Stimulated activated CD8-positive, alpha-beta memory T cell treated with anti-CD3 and anti-CD28 coated beads, Interleukin-7, amount 100 ng/mL, for 48 hours (primary cell): ENCODE measurements at places on chromosomes 2 and 18.

GRCh38 chr2:64738026-64738425, 84.3 kb upstream of the SERTAD2 start:
- no peak for DNase-seq

DNA sequence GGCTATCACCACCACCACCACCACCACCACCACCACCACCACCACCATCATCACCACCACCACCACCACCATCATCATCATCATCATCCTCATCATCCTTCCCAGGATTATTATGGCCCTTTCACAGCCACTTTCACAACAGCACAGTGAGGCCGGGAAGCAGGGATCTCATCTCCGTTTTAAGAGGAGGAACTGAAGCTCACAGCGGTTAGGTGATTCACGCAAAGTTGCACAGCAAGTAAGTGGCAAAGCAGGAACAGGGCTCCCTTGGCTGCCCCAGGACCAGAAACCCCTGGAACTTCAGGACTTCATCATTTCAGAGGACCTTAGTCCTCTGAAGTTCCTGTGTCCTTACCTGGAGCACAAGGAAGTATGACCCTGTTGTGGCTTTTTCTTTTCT, 26.8 kb downstream of the MRPL35 start:
- no peak for DNase-seq

DNA sequence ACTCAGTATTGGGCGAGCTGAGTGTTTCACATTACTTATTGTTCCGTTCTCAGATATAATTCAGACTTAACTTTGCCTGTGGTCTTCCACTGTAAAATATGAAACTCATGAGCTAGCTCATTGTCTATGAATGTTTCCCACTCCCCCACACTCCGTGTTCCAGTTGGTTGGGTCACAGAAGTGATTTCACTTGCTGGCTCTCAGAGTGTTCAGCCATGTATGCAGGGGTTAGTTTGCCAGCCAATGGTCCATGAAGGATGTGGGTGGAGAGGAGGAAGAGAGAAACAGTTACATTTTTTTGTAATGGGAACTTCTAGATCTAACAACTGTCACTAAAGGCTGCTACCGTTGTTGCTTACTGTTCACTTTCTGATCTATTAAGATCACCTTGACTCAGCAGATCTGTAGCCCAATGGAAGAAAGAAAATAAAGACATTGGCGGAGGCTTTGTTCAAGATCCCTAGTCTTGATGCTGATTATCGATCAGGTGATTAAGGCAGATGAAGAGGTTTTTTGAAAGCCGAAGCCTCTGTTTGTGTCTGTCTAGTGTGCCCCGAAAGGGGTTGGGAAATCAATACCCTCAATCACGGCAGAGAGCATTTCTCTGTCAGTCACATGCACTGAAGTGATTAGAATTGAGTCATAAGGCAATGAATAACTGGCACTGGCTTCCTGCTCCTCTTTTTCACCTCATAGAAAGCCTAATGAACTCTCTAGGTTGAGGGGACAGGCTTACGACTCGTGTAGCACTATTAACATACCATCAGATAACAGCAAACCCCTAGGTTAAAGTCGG, 279.7 kb upstream of the FIGN start:
- no peak for DNase-seq

- DNase-seq: peak; percentile 34
Measured at GRCh38 chr2:120680136-120680761, 55.4 kb upstream of the GLI2 start.

- DNase-seq: no peak
Measured at GRCh38 chr2:96099861-96100798, 16.2 kb downstream of the ADRA2B start.

GRCh38 chr2:116975608-116976007, 838.9 kb upstream of the DDX18 start:
- no peak for DNase-seq

- no peak for DNase-seq
Measured at GRCh38 chr18:72866442-72866900, 1.3 kb downstream of the NETO1 start.

DNA sequence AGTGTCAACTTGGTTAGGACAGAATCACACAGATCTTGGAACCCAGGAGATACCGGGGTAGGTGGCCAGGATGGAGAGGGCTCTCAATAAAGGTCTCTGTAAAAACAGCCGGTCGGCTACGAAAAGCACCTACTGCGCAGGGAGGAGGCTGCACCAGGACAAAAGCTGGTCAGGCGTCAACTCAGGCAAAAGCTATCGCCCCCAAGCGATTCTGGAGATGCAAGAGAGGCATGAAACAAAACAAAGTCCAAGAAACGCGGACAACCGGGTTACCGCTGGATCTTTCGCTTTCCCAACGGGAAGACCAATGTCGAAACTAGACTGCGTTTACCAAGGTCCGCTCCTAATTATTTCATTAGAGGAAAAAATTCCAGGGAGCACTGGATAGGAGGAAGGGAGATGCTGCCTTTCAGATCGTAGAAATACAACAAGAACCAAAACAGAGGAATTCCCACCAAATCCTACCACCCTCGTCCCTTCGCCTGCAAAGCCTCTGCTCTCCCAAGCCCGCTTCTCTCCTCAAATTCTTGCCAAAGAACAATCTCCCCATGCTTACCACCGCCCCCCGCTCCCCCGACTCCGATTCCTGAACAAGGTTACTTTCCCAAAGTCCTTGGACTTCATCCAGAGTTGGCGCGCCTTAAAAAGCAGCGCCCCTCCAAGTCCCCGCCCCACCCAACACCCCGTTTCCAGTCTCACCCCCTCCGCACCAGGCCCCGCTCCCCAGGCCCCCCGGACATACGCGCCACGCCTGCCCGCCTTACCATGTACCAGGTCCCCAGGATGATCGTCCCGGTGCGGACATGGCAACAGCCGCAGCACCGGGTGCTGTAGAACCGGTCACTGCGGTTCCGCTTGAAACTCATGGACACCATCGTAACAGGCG, 539 bp downstream of the LAPTM4A start:
- peak; percentile 18 for DNase-seq

- no peak for DNase-seq
Measured at GRCh38 chr2:234273887-234274584, 222.8 kb downstream of the ARL4C start.

- DNase-seq: no peak
Measured at GRCh38 chr2:69305712-69306392, 81.2 kb downstream of the GFPT1 start.

DNA sequence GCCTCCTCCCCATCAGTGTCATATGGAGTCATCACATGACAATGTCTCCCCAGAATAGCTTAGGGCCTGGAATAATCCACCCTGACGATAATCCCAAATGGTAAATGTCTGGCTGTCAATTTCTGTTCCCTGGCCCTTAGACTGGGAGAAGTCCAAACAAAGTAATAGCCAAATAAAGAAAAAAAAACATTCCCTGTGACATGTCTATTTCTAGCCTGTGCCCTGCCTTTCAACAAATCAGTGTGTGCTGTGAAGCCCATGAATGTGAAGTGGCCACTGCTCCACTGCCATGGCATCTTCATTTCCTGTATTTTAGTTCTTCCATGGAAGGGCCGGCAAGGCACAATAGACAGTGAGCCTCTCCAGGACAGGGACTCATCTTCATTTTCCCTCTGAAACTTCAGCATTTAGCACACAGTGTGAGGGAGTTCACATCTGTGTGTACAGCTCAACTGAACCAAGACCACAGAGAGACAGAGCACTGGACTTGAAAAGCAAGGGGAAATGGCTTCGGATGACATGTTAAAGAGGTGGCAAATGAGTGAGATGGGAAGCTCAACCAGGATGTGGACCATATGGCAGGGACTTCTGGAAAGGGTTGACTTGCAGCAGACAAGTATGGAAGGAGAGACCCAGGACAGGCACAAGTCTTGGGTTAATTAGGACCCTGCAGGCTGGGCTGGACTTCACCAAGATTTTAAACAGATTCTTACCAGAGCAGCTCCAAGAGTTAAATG, 140.0 kb downstream of the ANTXR1 start:
- no peak for DNase-seq

DNA sequence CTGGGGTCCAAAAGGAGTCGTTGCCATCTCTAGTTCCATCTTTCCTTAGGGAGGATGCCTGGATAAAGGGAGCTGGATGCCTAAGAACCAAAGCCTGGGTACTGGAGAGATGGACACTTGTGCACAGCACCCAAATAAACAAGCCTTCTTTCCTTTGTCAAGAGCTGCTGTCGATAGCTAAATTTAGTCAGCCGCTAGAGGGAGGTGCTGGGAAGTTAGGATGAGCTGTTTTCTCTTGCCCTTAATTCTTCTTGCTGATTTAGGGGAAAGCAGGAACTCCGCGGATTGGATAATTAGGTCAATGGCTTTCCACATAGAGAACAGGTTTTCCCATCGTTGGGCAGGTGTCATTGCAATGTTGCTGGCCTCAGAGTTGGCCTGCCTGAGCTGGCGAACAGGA, 30.9 kb upstream of the SERPINB12 start:
- no peak for DNase-seq

DNA sequence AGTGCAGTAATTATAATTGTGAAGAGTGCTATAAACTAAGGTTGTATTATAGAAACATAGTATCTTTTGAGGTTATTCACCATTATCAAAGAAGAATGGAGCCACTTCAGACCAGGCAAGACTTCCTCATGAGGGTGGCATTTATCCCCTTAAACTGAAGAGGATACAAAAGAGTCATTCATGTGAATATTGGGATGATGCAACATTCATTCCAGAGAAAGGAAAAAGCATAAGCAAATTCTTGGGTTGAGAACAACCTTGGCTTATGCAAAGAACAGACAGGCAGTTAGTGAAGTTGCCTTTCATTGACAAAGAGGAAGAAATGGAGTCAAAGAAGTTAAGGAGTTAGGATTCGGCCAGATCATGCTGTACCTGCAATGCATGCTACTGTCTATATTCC, 682.5 kb downstream of the MBD2 start:
- no peak for DNase-seq

GRCh38 chr2:25043241-25043867, 1.5 kb downstream of the EFR3B start:
- DNase-seq: peak; percentile 22
